AG10803 (cell line): ENCODE measurements at places on chromosomes 12 and 14.
A peak's percentile ranks its signal among the peaks of the same experiment; 100 is the strongest.

- DNase-seq: no peak
Observed at GRCh38 chr14:64110802-64111201, 183.4 kb downstream of the ESR2 start.

DNA sequence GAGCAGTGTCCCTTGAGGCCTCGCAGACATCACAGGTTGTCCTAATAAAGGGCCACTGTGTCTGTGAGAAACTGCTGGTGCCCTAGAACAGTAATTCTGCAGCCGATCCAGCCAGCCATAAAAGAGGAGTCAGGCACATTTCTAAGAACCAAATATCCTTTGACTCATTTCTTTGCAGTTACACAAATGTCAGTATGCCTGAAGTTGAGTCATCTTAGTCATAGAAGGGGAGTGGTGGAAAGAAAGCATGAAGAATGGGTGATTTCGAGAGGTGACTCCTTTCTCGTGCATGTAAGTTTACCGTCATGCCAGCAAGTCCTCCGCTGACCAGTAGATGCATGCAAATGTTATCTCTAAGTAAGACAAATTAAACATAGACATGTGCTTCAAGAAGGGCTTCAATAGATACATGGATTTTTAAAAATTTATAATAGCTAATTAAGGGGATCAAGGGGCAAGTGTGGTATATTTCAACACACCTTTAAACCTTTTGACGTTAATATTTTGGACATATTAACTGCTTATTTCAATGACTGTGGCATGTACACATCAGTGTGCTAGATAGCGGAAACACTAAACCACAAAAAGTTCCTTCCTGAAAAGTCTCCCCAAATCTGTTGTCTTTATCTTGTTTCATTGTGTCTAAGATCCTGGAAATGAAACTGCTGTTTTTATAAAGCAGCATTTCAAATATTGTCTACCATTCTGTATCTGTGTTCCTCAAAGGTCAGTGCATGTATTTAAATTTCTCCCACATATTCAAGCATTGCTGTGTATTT, 497.4 kb downstream of the NPAS3 start:
- peak; percentile 68 for DNase-seq

DNA sequence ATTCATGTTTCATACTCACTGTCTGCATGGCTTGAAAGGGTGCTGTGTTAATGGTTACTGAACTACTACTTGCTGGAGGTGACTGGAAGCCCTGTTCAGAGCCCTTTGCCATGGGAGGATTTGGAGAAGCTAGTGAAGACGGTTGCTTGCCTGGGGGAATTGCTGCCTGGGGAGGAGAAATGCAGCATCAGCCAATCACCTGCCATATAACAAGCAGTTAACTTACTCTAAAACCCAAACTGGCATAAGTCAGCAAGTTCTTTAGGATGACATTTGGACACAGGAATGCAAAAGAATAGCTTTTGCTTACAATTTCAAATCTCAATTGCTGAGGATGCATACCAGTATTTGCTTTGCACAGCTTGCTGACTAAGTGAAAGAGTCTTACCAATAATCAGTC, 23.4 kb upstream of the IPO8 start:
- DNase-seq: peak; percentile 87

DNA sequence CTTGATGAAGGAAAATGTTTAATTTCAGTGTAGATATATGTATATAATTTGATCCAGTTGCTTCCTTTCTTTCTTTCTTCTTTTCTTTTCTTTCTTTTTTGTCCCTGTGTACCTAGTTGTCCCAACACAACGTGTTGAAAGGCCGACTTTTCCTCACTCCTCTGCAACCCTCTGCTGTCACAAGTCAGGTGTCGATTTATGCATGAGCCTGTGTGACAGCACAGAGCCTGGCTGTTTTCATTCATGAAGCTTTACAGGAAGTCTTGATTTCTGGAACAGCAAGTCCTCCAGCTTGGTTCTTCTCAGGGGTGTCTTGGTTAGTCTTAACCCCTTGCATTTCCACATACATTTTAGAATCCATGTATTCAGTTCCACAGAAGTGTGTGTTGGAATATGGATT, 88.1 kb downstream of the PPP2R5C start:
- no peak for DNase-seq

- peak; percentile 28 for DNase-seq
Observed at GRCh38 chr12:62191491-62192179, 68.6 kb upstream of the USP15 start.

GRCh38 chr12:25376985-25377384, 126.3 kb upstream of the KRAS start:
- DNase-seq: no peak

DNA sequence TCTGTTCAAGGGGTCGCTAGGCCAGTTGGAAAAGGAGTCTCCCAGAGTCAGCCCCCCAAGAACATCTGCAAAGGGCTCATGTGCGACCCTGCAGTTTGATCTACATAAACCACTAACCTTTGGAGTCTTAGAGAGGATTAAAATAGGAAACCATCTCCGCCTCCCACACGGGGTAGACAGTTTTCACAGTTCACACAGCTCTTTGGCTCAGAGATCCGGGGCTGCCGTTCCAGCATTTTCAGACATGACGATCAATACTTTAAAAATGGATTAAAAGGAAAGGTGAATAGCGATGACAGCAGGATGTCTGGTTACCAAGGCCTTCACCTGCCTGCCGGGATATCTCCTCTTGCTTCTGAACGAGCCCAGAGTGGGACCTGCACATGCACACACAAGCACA, 59.8 kb upstream of the BCL11B start:
- no peak for DNase-seq

DNA sequence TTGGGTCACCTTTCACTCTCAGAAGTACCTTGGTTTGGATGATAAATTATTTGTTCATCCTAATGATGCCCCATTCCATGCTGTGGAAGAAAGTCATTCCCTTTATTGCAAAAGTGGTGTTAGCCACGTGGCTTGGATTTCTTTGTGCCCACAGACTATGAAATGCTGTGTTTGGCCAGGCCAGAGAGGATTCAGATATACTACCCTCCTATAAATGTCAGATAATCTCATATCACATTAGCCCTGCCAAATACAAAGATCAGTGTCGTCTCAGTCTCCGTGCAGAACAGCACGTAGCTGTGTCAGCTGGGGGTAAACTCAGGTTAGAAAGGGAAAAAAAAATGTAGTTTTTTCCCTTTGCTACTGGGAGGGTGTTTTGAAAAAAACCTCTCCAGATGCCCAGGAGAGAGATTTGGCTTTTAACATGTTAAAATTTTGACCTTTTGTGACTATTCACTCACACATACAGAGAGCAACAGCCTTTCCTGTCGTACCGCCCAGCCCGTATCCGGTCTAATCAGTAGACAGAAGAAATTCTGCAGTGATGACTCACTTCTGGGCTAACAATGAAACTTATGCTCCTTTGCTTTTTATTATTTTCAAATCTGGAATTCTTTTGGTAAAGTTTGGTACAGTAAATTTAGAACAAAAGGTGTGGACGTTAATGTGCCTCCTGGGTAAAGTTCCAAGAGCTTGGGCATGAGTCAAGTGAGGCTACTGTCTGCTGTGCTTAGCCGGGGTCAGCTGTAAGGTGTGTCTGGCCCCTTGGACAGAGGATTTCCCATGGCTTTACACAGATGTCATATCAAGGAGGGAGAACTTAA, 8.5 kb upstream of the PTPRB start:
- DNase-seq: peak; percentile 92

DNA sequence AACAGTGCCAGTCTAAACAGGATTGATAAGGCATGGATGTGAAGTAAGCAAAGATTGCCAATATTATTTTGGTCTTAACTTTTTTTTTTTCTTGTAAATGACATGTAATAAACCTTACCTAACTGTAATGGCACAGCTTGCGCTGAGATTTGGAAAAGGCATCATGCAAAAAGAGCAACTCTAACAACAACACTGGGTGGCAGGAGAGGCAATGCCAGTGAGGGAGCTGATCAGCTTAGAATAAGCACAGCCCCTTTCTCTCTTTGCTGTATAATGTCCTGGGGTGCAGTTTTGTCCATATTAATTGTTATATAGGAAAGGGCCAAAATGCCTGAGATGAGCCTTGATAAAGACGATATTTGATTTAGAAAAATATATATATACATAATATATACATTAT, 1589.7 kb upstream of the FLRT2 start:
- no peak for DNase-seq
